ENCODE measurements at places on chromosomes 12 and 14.

- no peak for DNase-seq
These were observed 72.2 kb downstream of the SETD3 start for GRCh38 chr14:99408286-99408970.

- DNase-seq: no peak
These were observed 44.8 kb downstream of the EP400 start for GRCh38 chr12:131994589-131994988.

GRCh38 chr12:32603858-32604257 is 75.2 kb upstream of the DNM1L start:
- DNase-seq: no peak

- DNase-seq: no peak
These were observed 450.5 kb downstream of the TMEM117 start for GRCh38 chr12:44286336-44286735.

DNA sequence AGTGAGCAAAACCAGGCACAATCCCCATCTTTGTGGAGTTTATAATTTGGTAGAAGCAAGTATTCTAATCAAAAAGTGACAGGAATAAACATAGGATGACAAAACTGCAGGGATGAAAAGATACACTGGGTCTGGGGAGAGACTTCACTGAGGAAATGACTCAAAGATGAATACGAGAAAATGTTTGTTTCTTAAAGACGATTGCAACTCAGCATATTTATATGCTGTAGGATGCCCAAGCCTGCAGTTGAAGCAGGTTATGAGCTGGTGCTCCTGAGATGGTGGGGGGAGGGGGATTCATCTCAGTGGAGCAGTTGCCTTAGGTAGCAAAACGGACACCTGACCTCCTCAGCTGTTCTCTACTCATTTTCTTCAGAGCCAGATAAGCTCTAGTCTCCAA is 13.4 kb upstream of the SLC38A4 start:
- DNase-seq: no peak

- no peak for DNase-seq
These were observed 680.5 kb upstream of the NOVA1 start for GRCh38 chr14:27278341-27278740.

- no peak for DNase-seq
These were observed 48.7 kb downstream of the PPFIBP1 start for GRCh38 chr12:27572486-27573255.

GRCh38 chr14:65169351-65169750 is 67.0 kb upstream of the MAX start:
- DNase-seq: no peak

- no peak for DNase-seq
These were observed 94.5 kb downstream of the RMST start for GRCh38 chr12:97557116-97557515.

DNA sequence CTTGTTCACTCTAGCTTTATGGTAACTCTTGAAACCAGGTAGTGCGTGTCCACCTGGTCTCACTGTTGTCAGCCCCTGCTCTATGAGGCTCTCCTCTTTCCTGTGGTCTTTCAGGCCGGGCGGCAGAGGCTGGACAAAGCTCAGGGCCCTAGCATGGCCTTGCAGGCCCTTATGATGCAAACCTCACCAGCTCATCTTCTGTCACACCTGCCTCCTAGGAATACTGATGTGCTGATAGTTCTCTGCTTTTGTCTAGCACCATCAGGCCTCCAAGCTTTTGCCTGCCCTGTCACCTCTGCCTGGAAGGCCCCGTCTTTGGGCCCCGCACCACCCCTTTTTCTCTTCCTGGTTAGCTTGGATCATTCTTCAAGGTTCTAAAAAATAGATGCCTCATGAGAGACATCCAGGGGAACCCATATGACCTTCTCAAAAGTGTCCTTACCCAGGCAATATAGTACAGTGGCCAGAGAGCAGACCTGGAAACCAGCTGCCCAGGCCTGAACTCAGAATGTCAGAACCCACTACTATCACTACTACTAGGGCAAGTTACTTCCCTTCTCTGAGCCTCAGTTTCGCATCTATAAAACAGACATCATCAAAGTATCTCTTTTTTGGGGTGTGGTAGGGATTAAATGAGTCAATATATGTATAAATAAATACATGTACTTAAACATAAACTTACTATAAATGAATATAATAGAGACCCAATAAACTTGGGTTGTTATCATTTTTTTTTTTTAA is 91.7 kb downstream of the ZFP36L1 start:
- no peak for DNase-seq

- no peak for DNase-seq
These were observed 18.3 kb upstream of the CDK2AP1 start for GRCh38 chr12:123289911-123290310.

DNA sequence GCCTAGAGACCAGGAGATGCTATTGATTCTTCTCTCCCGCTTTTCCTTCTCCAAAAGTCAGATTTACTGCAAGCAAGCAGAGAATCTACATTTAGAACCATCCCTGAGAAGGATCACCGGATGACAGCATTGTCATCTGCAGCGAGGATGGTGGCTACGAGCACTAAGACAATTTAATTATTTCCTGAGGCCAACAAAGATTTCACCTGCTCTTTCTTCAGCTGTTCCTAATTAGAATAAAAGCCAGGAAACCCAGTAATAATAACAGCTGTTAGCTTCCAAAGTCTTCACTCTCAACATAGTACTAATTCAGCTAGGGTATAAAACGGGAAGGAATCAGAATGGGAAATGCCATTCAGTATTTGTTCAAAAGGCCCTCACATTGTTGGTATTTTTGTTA is 53.3 kb downstream of the TMTC1 start:
- DNase-seq: no peak

DNA sequence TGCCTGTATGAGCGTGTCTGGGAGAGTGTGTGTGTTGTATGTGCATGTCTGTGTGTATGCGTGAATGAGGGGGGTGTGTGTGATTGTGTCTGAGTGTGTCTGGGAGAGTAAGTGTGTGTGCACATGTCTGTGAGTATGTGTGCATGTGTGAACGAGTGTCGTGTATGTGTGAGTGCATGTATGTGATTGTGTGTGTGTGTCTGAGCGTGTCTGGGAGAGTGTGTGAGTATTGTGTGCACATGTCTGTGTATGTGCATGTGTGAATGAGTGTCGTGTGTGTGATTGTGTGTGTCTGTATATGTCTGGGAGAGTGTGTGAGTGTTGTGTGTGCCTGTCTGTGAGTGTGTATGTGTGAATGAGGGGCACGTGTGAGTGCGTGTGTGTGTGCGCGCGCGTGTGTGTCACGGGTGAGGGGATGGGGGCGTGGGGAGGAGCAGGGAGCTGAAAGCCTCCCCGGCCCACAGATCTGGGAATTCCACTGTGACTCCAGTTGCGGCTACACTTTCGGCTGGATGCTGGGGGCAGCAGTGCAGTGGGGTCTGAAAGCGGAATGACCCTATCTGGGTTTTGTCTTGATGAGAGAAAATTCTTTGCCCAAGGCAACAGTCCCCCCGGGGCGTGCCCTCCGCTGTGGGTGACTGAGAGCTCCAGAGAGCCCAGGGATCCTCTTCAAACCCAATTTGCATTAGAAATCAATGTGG is 138.1 kb upstream of the MED13L start:
- DNase-seq: no peak

GRCh38 chr12:53498235-53498630 is 1.0 kb downstream of the MAP3K12 start:
- DNase-seq: no peak

- DNase-seq: no peak
These were observed 3.1 kb downstream of the HDAC7 start for GRCh38 chr12:47816403-47817271.

Measured in stimulated activated CD4-positive, alpha-beta T cell treated with anti-CD3 and anti-CD28 coated beads, Interleukin-1b, Interleukin-23, amount 100 ng/mL, for 1 hour (primary cell).